ENCODE measurements at places on chromosomes 11 and 22.

GRCh38 chr22:27760474-27760873 lies 41.1 kb downstream of the MN1 start:
- DNase-seq: no peak

DNA sequence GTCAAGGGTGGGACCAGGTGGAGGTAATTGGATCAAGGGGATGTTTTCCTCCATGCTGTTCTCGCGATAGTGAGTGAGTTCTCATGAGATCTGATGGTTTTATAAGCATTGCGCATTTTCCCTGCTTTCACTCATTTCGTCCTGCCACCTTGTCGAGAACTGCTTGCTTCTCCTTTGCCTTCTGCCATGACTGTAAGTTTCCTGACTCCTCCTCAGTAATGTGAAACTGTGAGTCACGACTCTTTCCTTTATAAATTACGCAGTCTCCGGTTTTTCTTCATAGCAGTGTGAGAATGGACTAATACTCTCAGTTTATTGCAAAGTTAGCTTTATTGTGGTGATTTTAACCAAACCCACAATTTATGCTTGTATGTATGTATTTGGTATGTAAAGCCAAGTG lies 878.5 kb upstream of the ANO3 start:
- DNase-seq: no peak

DNA sequence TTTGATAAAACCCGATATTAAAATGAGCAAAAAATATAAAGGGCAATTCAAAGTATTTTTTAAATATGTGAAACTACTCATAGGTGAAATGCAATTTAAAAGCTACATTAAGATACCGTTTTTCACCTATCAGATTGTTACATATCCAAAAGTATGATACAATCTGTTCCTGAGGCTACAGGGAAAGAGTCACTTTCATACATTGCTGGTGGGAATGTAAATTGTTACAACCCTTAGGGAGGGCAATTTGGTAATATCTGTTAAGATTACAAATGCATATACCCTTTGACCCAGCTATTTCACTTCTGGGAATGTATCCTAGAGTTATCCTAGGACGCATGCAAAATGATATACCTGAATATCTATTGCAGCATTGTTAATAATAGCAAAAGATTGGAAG lies 132.1 kb downstream of the BLID start:
- no peak for DNase-seq

DNA sequence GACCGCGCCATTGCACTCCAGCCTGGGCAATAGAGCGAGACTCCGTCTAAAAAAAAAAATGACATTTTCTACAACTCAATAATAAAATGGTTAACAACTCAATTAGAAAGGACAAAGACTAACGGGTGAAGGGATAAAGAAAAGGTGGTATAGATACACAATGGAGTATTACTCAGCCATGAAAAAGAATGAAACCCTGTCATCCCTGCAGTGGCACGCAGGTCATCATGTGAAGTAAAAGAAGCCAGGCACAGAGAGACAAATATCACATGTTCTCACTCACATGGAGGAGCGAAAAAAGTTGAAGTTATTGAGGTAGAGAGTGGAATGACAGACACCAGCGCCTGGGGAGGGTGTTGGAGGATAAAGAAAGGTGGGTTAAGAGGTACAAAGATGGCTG lies 39.0 kb downstream of the WNT7B start:
- DNase-seq: no peak

DNA sequence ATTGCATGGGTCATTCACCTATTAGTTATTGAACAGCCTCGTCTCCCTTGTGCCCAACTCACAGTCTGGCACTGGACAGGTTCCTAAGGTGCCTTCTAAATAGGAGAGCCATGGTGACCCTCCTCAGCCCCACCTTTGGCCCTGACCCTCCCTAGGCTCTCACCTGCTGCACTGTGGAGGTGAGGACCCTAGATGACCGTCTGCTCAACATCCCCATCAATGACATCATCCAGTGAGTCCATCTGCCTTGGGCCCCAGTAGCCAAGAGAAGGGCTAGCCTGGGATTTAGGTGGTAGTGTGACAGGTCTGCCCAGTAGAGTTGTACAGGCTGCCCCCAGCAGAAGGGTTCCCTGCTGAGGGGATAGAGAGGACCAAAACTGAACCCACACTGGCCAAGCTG lies 13.6 kb downstream of the UCP2 start:
- DNase-seq: no peak

- no peak for DNase-seq
Observed at GRCh38 chr11:89321401-89321800, 143.7 kb downstream of the TYR start.

DNA sequence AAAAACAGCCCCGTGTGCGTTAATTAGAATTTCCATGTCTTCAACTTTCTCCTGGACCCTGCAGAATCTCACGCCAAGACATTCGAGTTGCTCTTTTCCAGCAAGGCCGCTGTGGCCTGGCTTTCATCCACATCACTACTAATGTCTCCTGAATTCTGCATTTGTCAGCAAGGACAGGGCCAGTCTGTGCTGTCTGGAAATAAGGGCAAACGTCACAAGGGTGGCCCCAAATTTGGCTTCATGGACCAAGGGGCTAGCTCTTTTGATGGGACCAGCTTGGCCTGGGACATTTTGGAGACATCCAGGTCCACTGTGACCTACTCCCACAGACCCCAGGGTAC lies 33.4 kb downstream of the KCNQ1OT1 start:
- DNase-seq: no peak

DNA sequence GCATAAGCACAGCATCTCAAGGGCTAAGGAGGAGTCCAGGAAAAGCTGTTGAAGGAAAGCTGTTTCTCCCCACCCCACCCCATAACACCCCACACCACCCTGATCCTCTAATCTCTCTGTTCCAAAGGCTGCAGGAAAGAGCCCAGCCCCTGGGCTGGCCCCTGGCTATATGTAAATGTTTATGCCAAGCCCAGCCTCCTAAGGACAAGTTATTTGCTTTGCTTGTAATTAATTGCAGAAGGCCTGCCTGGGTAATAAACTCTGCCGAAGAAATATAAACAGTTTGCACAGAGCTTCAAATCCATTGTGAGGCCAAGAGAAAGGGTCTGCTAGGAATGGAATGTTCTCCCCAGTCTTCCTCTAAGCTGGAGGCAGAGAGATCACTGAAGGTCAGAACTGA lies 21.2 kb downstream of the ARRB1 start:
- no peak for DNase-seq

GRCh38 chr22:19466848-19467752 lies 11.9 kb downstream of the UFD1 start:
- no peak for DNase-seq

DNA sequence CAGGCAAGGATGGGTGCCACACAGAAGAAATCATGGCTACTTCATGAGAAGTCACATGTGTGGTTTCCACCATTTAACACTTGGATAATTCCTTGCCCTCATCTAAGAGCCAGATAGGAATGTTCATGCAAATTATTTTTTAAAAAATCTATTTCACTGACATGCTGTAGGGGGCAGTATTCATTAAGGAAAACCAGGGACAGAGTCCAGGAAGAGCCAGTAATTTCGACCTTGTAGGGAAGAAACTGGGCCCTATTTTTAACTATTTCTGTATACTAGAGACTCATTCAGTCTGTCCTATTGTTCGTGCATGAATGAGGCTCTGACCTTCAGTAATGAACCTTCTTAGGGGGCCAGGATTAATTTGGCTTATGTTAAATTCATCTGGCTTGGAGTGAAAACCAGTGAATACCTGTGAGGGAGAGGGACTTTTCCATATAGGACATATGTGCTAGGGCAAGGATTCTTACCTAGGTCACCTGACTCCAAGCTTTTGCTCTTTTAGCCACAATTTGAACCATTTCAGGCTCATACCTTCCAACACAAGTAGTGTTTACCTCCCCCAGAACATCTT lies 192.7 kb downstream of the NAV2 start:
- no peak for DNase-seq

GRCh38 chr11:13713982-13714381 lies 45.5 kb downstream of the FAR1 start:
- no peak for DNase-seq

- no peak for DNase-seq
Observed at GRCh38 chr11:35272391-35272902, 133.5 kb downstream of the CD44 start.
